ENCODE measurements at places on chromosomes 4 and X. TPM values are rescaled to one million over a fixed set of nuclear protein-coding genes. Genes with fewer than 3 reads are reported as not detected.

FAM156A gene
- 27.8 TPM for total RNA-seq

- DNase-seq: no peak
Measured at GRCh38 chrX:6986915-6987314, 160.6 kb upstream of the STS start.

DNA sequence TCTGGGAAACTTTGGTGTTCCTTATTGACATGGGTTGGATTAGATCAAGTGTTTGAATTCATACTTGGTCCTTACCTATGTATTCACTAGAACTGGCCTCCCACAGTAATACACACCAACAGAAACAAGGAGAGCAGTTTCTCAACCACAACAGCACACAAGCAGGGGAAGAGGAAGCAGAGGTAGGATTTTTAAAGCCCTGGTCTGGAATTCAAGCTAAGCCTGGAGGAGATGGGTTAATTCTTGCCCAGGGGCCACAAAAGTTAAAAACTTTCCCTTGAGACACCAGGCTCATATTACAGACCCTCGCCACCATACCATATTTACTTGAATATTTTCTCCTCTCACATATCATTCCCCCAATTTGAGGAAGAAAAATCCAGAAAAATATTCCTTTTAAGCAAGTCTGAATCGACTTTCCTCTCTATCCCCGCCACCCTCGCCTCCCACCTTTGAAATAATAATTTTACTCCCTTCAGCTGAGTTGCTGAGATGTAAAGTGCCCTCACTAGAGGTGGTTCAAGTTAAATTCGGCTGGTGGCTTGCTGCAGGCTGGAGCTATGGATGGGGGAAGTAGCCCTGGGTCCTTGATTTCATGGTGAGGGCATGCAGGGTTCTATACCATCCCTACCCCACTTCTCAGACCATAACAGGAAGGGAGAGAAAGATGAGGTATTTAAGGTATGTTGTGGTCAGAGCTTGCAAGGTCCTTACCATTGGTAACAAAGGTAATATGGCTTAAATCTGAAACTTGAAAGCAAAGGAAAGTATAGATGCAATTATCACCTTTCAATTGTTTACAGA, 440.2 kb downstream of the INPP4B start:
- no peak for DNase-seq

- DNase-seq: no peak
Measured at GRCh38 chr4:189533603-189534002, 407.1 kb upstream of the FRG1 start.
